Activated CD8-positive, alpha-beta memory T cell treated with anti-CD3 and anti-CD28 coated beads for 48 hours (primary cell): ENCODE measurements at places on chromosomes 7 and 10.

- DNase-seq = no peak
Measured at GRCh38 chr10:5981529-5981928, 4.2 kb upstream of the IL15RA start.

- DNase-seq = no peak
Measured at GRCh38 chr10:52923520-52923919, 150.9 kb upstream of the MBL2 start.

DNA sequence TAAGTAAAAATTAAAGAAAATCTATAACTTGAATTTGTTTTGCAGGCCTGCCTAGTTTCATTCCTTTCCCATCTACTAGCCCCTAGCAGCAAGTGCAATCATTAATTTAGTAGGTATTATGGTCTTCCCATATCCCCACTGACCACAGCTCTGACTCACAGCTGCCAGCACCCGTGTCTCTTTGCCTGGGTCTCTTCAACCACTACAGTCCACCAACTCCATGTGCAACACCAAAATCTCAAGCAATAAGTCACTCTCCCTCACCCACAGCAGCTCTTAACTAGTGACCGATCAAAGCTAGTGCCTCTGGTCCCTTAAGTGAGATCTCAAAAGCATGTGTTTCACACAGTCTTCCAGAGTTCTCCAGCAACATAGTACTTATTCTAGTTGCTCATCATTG is 26.0 kb upstream of the THSD7A start:
- DNase-seq = no peak

DNA sequence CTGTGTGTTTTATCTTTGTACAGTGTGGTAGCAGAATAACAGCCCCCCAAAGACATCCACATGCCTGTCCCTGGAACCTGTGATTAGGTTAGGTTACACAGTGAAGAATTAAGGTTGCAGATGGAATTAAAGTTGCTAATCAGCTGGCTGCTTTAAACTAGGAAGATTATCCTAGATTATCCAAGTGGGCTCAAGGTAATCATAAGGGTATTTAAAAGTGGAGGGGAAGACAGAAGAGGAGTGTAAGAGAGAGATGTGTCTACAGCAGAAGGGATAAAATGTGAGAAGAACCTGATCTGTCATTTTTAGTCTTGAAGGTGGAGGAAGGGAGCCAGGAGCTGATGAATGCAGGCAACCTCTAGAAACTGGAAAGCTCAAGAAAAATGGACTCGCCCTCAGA is 117.6 kb downstream of the ARHGAP22 start:
- no peak for DNase-seq

- DNase-seq = no peak
Measured at GRCh38 chr10:124596116-124596785, 134.6 kb downstream of the LHPP start.
